Activated CD4-positive, CD25-positive, alpha-beta regulatory T cell (primary cell): ENCODE measurements at places on chromosomes 6 and 20.

DNA sequence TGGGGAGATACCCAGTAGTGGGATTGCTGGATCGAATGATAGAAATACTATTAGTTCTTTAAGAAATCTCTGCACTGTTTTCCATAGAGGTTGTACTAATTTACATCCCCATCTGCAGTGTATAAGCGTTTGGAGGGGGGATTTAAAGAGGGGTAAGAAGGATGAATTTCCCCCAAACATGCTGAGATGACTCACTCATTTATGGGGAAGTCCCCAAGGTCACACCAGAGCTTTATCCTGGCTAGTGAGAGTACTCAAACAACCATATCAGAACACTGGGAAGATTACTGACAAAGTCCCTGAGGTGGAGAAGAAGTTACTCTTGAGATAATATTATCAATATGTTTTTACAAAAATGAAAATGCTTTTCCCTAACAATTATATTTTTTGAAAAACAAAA is 44.0 kb downstream of the ROS1 start:
- DNase-seq = no peak

GRCh38 chr6:149717255-149717587 is 680 bp downstream of the LATS1 start:
- no peak for DNase-seq

DNA sequence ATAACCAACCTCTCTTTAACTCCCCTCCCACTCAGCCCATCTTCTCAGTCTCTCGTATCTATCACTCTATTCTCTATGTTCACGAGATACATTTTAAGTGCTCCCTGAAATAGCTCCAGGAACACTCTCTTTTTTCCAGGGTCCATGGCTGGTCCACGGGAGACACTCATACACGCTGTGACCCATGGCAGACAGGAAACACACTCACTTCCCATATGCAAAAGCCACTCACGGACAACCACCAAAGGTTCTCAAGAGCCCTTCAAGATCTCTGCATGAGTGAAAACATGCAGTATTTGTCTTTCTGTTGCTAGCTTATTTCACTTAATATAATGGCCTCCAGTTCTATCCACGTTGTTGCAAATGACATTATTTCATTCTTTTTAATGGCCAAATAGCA is 71.4 kb upstream of the PCSK2 start:
- DNase-seq = no peak

DNA sequence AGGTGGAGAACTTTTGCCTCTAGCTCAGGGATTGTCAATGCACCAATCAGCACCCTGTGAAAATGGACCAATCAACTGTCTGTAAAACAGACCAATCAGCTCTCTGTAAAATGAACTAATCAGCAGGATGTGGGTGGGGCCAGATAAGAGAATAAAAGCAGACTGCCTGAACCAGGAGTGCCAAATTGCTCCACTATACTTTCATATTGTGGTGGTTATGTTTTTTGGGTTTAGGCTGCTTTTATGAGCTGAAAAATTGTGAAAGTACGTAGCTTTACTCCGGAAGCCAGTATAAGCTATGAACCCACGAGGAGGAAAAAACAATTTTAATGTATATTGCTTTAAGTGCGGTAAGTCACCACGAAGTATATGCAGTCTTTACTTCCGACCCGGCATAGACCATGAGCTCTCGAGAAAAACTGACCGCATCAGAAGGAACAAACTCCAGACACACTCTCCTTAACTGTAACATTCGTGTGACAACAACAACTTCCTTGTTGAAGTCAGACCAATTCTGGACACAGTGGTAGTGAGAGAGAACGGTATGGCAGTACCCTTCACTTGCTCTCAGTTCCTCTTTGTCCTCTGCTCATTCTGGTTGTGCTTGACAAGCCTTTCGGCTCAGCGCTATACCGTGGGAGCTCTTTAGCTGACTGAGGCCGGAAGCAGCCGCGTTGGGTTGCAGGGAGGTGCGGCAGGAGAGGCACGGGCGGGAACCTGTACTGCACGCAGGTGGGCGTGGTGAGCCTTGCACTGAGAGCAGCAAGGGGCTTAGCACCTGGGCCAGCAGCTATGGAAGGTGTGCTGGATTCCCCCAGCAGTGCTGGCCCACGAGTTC is 81.9 kb upstream of the E2F3 start:
- DNase-seq = peak; percentile 66

GRCh38 chr6:138869398-138869797 is 73.5 kb downstream of the ECT2L start:
- DNase-seq = no peak

- DNase-seq = no peak
These were observed 36.5 kb downstream of the SYTL3 start for GRCh38 chr6:158686311-158686710.

- DNase-seq = no peak
These were observed 800 bp downstream of the RWDD2A start for GRCh38 chr6:83193747-83194566.

DNA sequence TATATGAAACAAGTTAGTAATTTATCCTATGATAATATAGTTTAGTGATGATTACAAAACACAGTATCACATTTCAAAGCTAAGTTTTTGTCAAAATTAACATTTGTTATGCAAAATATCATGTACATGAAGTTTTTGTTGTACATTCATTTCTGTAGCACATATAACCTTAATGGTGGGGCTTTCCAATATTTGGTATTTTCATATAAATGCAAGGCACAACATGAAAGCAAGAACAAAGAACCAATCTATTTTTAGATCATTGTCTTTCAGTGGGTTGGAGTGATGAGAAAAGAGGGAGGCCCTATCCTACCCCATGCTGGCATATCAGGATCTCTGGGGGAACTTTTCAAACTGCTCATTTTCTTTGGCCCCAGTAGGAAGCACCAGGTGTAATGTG is 53.4 kb downstream of the FAM83B start:
- DNase-seq = no peak

- no peak for DNase-seq
These were observed 126.9 kb downstream of the SOBP start for GRCh38 chr6:107616775-107617174.

DNA sequence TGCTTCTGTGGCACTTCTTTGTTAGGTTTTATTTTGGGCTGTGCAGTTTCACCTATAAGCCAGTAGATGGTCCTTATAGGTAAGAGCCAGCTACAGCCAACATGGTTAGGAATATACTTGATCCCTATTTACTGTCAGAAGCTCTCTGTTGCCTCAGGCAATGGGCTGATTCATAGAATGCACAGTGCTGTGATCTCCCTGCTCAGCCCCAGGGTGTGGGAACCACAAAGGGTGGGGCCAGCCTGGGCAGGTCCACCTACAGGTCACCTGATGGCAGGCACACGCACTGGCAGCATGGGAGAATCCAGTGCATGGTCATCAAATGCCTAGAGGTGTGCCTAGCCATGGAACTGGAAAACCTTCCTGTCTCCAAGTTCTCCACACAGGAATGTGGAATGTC is 191.9 kb downstream of the MOXD1 start:
- no peak for DNase-seq

GRCh38 chr20:8309634-8310033 is 177.6 kb downstream of the PLCB1 start:
- DNase-seq = no peak

DNA sequence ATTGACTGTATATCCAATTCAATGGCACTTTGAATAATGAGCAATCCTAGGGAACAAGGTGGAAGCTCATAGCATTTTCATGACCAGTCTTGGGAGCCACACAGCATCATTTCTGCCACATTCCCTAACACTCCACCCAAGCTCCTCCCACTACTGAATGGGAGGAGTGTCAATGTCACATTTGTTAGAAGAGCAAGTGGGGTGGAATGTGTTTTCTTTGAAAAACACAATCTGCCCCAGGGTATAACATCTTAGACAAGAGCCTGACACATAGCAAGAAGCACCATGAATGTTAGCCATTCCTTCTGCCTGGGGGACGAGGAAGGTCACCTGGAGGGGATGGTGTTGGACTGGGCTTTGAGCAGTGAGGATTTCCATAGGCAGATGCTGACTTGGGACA is 258.3 kb upstream of the PMEPA1 start:
- no peak for DNase-seq

- DNase-seq = no peak
These were observed 180.6 kb downstream of the TBX18 start for GRCh38 chr6:84583784-84584183.

DNA sequence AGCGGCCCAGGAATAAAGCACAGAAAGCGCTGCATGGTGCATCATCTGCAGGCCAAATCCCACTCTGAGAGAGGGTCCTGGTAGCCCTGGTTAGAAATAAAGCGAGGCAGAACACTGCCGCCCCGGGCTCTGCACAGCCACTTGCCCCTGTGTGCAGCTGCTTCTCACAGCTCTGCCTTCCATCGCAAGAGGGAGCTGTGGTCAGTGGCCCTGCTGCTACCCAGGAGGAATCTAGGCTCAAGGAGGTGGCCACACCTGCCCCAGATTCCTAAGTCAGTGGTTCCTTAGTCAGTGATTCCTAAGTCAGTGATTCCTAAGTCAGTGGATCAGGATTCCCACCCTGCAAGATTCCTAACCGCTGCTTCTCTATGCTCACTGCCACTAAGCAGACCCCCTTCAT is 8.8 kb downstream of the CDH4 start:
- no peak for DNase-seq

DNA sequence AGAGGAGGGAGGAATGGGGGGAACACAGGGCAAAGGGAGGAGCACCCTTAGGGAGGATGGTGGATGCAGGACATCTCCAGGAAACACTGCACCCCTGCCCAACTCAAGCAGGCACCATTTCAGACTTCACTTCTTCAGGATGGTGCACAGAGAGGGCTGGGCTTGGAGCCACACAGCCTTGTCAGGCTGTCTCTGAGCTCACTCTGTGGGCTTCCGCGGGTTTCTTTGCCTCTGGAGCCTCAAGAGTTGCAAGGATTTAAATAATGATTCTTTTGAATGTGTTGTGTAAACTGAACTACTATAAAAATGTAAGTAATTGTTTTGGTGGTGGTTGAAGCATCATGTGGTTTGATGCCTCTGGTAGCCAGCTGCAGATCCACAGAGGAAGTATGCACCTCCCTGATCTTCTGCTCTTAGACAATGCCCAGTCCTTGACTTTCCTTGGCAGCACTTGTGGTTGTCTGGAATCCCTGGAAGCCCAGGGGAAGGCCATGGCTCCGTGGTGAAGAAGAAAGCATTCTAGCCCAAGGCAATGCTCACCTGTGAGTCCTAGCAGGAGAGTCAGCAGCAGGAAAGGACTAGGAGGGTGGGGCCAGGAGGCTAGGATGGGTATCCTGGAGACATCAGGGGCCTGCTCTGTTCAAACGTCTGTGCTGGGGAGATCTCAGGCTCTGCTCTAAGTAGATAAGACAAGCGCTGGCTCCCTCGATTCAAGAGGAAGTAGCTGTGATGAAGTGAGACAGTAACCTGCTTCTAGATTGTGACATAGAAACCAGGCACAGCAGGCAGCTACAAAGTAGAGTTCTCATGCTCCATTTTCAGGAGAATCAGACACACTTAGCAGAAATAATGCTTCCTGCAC is 50.2 kb upstream of the SIRPG start:
- no peak for DNase-seq

DNA sequence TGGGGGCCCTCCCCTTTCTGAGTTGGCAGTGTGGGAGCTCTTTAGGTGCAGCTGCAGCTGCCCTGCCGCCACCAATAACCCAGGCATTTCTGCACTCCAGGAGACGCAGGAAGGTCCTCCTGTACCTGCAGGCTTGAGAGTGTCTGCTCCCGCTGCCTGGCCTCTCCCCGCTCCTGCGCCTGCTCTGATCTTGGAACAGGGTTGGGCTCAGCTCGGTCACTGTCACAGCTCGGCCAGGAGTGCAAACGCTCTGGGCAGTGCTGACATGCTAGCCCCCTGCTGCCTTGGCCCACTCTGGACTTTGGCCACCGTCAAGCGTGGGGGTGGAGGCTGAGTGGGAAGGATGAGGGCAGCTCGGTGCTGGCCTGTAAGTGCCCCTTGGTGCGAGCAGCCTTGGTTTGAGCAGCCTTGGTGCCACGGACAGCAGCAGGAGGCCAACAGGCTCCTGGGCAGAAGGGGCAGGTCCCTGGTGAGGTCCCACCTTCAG is 738.1 kb upstream of the GJE1 start:
- no peak for DNase-seq

GRCh38 chr6:3186974-3187382 is 29.6 kb upstream of the TUBB2A start:
- no peak for DNase-seq

DNA sequence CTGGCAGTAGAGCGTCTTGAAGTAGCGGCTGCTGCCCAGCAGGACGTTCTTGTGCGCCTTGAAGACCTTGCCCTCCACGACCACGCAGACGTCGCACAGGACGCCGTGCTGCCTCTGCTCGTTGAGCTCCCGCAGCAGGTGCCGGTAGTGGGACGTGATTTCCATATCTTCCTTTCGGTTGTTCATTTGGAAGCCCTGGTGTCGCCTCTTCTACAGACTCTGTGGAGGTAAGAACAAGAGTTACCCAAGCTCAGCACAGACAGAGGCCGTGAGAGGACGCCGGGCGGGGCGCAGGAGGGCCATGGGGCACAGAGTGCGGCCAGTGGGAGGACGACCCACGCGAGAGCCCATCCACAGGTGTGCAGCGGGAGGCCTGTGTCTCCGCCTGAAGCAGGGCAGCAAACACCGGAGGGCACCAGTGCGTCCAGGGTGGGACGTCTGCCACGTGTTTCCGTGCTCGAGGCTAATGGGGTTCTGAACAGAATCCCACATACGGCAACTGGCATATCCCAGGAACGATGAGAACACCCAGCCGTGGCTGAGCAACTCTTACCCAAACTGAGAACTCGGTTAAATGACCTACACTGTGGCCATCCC is 40.4 kb downstream of the ZBTB46 start:
- DNase-seq = no peak

GRCh38 chr6:54775576-54775975 is 71.0 kb upstream of the FAM83B start:
- DNase-seq = no peak

- no peak for DNase-seq
These were observed 149.5 kb upstream of the SULF2 start for GRCh38 chr20:47934761-47935160.

DNA sequence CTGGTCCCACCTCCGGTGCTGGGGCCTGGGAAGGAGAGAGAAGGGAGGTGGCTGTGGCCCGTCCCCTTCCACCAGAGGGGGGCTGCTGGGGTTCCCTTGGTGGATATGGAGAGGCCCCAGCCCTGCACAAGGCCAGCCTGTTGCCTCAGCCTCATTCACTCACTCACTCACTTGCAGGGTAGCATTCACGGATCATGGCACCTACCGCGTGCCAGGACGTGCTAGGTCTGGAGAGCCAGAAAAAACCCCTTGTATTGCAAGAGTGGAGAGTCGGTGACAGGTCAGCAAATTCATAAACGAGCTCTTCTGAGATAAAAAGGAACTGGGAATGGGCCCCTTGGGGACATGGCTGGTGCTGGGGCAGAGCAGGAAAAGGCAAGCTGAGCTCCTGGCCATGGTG is 6.4 kb upstream of the ZBTB46 start:
- DNase-seq = no peak

GRCh38 chr6:163437466-163437865 is 22.9 kb downstream of the QKI start:
- DNase-seq = no peak

- no peak for DNase-seq
These were observed 95.3 kb downstream of the EPB41L2 start for GRCh38 chr6:130967502-130968445.

- DNase-seq = no peak
These were observed 183.6 kb downstream of the UTRN start for GRCh38 chr6:144468709-144469108.
